ENCODE measurements at places on chromosomes 7 and 10.

DNA sequence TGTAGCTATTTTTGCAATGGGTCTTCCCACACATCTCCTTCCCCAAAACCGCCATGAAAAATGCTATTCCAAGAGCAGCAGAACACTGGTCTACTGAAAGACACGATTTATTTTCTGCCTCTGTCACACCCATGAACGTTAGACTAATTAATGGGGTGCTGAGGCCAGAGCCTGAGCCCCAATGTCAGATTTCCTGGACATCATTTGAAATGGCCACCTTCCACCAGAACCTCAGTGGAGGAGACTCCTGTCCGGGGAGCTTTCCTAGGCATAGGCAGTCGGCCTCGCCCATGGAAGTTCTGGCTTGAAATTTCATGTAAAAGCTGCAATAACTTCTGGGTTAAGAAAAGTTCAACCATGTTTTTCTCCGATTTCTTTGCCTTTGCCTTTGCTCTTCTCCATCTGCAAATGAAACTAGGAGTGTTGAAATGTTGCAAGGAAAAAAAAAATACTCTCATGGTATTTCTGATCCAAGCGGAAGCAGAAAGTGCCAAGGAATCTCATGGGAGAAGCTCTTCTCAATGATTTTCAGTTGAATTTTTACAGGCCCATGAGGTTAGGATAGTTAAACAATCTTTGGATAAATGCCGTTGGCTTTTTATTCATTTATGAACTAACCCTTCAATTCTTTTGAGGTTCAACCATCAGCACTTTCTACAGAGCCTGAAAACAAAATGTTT, 570.8 kb upstream of the MGMT start:
- DNase-seq: no peak

DNA sequence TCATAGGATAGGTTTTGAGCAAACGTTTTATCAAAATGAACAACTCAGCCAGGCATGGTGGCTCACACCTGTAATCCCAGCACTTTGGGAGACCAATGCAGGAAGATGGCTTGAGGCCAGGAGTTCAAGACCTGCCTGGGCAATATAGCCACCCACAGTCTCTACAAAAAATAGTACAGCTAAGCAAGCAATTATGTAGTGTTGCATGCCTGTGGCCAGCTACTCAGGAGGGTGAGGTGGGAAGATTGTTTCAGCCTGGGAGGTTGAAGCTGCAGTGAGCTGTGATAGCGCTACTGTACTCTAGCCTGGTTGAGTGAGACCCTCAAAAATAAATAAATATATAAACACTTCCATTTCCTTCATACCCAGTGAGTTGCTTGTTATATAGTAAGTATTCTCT, 67.1 kb downstream of the LSMEM1 start:
- DNase-seq: no peak

- no peak for DNase-seq
These were observed 14.9 kb downstream of the TSPAN15 start for GRCh38 chr10:69466158-69466490.

GRCh38 chr7:90618876-90619275, 22.8 kb downstream of the CDK14 start:
- no peak for DNase-seq

DNA sequence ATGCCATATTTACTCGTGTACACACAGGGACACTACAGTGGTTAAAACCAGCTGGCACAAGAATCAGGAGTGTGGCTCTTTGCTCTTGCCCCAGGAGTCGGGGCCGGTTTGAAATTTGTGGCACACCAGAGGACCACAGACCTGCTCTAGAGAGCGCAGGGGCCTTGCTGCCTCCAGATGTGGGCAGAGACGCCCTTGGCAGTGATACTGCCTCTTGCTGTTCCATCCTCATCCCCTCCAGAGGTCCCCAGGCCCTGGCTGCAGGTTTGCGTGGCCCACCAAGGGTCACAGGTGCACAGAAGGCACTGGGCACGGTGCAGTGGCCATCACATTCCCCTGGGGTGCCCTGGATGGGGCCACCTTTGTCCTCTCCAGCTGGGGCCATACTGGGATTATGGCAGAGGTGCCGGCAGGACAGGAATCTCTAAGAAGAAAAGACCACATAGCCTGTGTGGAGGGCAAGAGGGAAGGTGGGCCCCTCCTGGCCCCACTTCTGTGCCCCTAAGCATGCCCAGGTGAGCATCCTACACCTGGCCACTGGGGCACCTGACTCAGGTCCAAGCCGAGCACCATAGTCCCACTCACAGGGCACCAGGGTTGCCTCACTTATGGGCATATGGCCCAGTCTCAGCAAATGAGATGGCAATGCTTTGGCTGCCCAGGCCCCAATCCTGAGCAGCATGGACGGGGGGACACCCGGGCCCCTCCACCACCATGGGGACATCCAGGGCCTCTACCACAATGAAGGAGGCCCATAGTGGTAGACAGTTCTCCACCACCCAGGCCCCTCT, 45.6 kb downstream of the FOXL3 start:
- no peak for DNase-seq

- no peak for DNase-seq
These were observed 39.2 kb upstream of the DNAJC1 start for GRCh38 chr10:22042557-22043326.

GRCh38 chr7:37718585-37718984, 35.0 kb downstream of the GPR141 start:
- no peak for DNase-seq

DNA sequence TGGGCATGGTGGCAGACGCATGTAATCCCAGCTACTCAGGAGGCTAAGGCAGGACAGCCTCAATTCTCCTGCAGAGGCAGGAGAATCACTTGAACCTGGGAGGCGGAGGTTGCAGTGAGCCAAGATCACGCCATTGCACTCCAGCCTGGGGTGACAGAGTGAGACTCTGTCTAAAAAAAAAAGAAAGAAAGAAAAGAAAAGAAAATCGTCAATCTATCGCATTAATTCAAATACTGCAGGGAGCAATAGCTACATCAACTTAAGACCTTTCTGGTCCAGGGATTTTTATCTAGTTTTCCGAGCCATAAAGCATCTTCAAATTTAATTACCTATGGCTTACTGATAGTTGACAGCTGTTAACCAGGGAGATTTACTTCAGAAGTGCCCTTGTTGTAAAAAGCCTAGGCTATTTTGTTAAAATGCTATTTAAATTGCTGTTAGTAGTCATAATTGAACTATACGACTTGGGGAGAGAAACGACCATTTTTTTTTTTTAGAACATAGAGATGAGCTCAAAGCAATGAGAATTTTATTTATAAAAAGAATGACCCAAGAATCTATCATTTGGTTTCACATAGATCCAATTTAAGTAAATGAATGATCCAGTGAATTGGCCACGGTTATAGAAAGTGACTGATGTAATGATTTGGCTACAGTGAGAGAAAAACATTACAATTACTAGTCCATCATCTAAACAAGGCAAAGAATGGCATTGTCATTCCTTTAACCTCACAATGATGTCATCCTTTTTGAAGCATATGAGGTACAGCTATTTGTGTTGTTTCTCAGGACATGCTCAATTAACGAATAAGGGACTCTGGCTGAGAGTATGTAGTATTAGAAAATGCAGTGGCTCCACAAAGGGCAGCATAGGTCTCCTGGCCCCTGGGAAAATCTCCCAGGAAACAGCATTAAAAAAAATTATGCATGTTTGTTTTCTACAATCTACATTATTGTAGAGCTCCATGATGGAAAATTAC, 85.3 kb downstream of the SEMA3C start:
- no peak for DNase-seq

GRCh38 chr7:25714013-25714412, 438.0 kb upstream of the NFE2L3 start:
- DNase-seq: no peak

DNA sequence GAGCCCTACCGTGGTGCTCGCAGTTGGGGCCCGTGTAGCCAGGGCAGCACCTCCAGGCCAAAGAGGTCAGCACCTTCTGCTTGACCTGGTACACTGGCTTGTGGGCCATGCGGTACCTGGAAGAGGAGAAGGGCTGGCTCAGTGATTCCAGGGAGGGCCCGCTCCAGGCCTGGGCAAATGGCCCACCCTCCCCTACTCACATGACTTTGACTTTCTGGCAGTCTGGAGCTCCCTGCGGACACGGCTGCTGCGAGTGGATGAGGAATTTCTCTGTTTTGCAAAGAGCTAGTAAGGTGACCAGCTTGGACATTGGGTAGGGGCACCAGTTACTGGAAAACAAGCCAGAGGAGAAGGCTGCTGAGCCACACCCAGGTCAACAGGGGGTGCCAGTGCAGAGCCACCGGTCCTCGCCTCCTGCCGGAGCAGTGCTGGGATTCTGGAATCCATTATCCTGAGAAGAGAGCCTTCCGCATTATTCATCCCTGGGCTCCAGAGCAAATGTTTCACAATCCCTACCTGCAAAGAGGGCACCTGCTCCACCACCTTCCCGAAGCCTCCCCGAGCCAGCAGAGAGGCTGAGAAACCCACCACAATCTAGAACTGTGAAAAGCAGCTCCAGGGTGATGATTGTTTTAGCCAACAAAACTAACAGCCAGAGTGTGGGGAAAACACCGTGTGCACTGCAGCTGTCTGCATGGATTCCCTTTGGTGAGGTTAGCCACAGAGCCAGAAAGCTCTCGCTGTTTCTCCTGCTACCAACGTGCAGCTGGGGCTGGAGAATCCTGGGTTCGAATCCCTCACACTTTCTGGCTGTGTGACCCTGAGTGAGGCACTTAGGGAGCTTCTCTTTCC, 11.8 kb downstream of the MMRN2 start:
- no peak for DNase-seq

DNA sequence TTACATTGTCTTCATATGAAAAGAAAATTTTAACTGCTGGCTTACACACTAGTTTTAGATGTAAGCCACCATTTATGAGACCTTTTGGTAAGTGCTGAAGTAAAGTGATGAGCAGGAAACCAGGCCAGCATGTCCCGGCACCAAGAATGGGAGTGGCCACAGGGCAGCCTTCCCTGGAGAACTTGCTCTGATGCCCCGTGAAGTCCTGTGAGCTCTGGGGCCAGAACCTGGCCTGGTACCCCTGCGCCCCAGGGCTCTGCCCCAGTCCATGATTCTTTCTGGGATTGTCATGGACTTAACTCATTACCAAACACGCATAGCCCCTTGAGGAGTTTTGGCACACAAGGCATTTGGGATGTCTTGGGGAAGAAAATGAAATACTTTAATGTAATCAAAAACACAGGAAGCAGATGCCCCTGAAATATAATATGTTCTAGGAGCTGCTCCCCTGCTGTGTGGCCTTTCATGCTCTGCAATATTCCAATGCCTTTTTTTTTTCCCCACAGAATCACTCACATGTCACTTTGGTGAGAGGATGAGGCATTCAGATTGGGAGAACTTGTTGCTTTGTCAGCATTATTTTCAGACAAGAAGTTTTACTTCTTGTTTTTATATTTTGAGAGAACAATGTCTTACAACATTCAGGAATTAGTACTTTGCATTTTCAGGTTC, 53.1 kb upstream of the CXCL12 start:
- DNase-seq: no peak

DNA sequence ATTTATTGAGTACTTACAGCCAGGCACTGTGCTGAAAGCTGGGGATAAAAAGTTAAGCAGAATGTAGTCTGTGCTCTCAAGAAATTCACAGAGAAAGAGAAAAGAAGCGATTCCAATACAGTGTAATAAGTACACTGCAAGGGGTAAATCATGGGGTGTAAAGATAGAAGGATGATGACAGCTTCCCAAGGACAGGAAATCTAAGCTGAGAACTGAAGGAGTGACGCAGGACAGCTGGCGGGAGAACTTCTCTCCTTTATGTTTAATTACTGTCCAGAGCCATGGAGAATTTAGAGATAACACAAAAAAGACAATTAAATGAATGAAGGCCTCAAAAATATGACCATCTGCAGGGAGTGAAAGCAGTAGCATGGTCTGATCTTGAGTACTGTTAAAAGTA, 34.8 kb downstream of the C7orf33 start:
- DNase-seq: no peak

DNA sequence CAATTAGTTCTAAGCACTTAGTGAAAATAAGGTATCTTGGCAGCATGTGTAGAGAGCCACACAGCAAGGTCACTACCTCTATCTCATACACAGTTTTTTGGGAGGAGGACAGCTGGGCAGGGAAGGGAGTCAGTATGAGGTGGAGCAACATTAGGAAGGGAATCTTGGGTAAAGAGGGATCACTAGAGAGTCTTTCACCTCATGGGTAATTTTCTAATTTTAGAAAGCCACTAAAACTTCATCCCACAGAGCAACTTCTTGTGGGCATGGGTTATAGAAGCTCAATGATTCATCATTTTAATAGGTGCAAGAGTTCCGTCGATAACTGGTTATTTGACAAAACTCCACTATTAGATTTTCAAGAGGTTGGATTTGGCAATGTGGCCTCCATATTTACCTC, 2.5 kb downstream of the NRAP start:
- DNase-seq: no peak
